ENCODE measurements at places on chromosomes 2 and 18. TPM values are rescaled to one million over a fixed set of nuclear protein-coding genes. Genes with fewer than 3 reads are reported as not detected.
A peak's percentile ranks its signal among the peaks of the same experiment; 100 is the strongest.

The PCARE gene
- 0.84 TPM for total RNA-seq

DNA sequence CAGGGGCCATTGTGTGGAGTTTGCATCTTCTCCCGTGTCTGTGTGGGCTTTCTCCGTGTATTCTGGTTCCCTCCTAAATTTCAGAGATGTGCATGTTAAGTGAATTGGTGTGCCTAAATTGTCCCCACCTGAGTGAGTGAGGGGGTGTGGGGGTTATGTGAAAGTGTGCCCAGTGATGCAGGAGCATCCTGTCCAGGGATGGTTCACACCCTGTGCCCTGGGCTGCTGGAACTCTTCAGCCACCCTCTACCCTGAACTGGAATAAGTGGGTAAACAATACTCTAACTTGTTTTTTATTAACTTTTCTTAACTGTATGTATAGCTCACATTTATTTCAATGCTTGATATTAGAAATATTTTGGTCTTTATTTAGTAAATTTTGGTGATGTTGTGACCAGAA, 56.0 kb downstream of the UBE2E3 start:
- DNase-seq: no peak

The IL36B gene
- not detected for total RNA-seq

DNA sequence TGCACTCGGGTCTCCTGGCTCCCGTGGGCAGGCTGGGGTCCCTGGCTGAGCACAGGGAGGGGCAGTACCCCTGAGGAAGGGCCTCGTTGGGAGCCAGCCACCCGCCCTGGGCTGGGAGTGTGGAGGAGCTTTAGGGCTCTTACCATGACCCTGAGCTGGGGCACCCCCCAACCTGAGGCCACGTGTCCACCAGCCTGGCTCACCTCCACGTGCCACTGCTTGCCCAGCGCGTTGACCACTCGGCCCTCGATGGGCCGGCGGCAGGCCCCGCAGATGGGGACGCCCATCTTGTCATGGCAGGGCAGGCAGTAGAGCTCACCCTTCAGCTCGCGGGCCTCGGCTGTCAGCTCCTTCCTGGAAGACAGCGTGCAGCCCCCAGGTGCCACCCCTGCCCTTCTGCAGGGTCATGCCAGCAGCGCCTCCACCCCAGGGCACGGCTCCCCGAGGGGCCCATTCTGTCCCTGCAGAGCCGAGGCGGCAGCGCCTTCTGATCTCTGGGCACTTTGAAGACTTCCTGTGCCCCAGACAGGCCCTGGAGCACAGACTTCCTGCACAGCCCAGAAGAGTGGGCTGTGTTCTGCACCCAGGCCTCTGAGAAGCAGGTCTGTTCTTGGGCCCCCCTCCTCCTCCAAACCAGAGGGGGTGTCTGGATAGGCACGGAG, 4.0 kb upstream of the GPR17 start:
- peak; percentile 35 for DNase-seq

DNA sequence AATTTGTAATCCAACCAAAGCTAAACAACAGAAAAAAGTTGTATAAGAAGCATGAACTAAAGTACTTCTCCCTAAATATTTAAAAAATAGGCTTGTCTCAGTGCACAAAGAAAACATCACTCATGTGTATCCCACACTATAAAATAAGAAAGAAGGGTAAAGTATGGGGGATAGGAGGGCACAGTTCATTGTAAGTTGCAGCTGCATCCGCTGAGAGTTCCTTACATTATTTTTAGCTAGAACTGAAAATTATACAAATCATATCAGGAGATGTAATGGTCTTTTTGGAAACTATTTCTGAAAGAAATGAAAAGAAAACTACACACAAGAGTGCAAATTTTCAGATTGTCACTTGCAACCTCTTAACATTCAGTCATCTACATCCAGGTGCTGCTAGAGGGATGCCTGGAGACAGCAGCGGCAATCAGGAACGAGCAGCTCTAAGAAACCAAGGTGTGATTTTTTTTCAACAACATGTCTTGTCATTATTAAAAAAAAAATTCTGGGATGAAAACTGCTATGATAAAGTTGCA, 273.6 kb downstream of the ASXL3 start:
- no peak for DNase-seq

The CD207 gene
- total RNA-seq: not detected

- no peak for DNase-seq
These were observed 35.3 kb downstream of the ZCCHC2 start for GRCh38 chr18:62558015-62558663.

GRCh38 chr2:177093371-177093770, 119.2 kb upstream of the HNRNPA3 start:
- no peak for DNase-seq

The CYP1B1 gene
- 16.9 TPM for total RNA-seq

- DNase-seq: no peak
These were observed 12.6 kb downstream of the HYCC2 start for GRCh38 chr2:201058914-201059313.

- DNase-seq: no peak
These were observed 67.7 kb downstream of the EPAS1 start for GRCh38 chr2:46364797-46365457.

The GRB14 gene
- total RNA-seq: 27.8 TPM

DNA sequence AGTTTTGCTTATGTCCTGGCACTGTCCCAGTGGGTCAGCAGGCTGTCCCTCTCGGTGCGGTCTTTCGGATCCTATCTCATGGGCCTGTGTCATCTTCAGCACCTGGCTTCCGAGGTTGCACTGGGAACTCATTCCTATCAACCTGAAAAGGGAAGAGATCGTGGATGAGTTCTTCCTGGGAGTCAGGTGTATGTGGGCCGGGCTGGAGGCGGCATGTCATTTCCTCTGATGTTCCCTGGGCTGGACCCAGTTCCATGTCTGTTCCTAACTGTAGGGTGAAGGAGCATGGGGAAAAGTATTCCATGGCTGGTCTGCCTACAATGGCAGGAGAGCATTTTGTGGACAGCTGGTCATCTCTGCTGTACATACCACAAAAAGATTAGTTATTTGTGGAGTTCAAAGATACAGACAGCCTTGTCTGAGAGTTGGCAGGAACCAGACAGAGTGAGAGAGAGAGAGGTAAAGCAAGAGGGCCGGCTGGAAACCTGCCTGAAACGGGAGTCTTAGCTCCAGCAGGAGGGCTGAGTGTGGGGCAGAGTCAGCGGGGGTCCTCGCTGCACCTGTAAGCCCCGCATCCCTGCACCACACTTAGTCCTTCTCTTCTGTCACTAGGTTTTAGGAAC, 25.2 kb downstream of the FAM228A start:
- DNase-seq: peak; percentile 43

DNA sequence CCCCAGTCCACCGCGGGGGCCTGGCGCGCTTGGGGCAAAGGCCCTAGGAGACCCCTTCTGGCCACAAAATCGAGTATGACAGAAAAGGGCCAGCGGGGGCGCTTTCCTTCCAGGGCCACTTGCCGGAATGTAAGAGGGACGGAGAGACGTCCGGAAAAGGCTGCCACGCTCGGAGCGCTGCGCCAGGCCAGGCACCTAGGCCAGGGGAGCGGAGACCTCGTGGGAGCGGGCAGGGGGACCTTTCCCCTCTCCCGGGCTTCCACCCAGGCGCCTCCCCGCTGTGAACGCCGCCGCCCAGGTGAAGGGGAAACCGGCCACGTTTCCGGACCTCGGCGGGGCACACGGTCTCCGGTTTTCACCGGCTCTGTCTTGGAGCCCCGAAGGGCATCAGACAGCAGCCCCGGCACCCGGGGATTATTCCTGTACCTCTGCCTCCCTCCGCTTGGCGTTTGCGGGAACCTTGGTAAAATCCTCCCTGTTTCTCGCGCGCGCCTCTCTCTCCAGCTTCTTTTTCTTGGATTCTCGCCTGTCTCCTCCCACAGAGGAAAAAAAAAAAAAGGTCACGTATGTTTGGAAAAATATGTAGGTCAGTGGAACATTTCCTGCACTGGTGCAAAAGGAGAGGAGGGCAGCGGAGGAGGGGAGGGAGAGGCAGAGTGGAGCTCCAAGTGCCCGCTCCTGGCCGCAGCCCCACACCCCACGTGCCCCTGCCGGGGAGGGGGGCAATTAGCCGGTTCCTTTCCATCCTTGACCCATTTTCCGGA, 1.2 kb upstream of the NPAS2 start:
- peak; percentile 68 for DNase-seq

- no peak for DNase-seq
These were observed 18.7 kb downstream of the MEP1B start for GRCh38 chr18:32208577-32208976.

DNA sequence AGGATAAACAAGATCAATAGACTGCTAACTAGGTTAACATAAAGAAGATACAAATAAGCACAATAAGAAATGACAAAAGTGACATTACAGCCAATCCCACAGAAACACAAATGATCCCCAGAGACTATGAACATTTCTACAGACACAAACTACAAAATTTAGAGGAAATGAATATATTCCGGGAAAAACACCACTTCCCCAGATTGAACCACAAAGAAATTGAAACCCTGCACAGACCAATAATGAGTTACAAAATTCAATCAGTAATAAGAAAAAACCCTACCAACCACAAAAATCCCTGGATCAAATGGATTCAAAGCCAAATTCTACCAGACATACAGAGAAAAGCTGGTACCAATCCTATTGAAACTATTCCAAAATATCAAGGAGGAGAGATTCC, 232.4 kb upstream of the RBMS1 start:
- no peak for DNase-seq

Data from left ventricle myocardium superior (tissue), 1 donor.